ENCODE measurements at places on chromosomes 2 and 18.

GRCh38 chr2:164314148-164314547, 307.1 kb downstream of the GRB14 start:
- no peak for DNase-seq

- no peak for DNase-seq
Observed at GRCh38 chr2:196225213-196225612, 53.8 kb upstream of the STK17B start.

- DNase-seq: no peak
Observed at GRCh38 chr2:237195396-237196120, 109.9 kb downstream of the COPS8 start.

- DNase-seq: no peak
Observed at GRCh38 chr2:33304032-33304864, 172.2 kb upstream of the RASGRP3 start.

GRCh38 chr2:11200651-11201050, 45.4 kb downstream of the SLC66A3 start:
- DNase-seq: no peak

DNA sequence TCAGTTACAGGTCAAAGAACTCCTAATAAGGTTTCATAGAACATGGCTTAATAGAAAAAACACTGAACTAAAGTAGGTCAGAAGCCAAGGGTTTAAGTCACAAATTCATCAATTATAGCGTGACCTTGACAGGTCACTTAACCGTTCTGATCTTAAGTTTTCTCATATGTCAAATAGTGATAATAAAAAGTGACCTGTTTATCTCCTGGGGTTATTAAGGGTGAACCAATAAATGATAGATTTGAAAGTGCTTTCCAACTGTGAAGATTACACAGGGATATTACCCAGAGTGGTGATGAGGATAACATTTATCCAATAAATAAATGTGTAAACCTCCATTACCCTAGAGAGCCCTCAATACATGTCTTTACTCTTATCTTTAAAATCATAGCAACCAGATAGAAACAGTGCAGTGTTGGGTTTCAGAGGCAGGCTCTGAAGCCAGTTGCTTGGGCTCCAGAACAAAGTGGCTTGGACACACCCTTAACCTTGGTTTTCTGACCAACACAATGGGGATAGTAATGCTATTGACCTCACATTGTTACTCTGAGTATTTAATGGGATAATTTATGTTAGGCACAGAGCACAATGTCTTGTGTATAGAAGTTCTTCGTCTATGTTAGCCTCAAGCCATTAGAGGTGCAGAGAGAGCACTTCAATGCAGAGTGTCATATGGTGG, 48.6 kb downstream of the KLHL14 start:
- DNase-seq: no peak

- no peak for DNase-seq
Observed at GRCh38 chr2:58336416-58336815, 95.3 kb upstream of the FANCL start.

- DNase-seq: no peak
Observed at GRCh38 chr2:71004857-71005256, 10.2 kb upstream of the TEX261 start.

DNA sequence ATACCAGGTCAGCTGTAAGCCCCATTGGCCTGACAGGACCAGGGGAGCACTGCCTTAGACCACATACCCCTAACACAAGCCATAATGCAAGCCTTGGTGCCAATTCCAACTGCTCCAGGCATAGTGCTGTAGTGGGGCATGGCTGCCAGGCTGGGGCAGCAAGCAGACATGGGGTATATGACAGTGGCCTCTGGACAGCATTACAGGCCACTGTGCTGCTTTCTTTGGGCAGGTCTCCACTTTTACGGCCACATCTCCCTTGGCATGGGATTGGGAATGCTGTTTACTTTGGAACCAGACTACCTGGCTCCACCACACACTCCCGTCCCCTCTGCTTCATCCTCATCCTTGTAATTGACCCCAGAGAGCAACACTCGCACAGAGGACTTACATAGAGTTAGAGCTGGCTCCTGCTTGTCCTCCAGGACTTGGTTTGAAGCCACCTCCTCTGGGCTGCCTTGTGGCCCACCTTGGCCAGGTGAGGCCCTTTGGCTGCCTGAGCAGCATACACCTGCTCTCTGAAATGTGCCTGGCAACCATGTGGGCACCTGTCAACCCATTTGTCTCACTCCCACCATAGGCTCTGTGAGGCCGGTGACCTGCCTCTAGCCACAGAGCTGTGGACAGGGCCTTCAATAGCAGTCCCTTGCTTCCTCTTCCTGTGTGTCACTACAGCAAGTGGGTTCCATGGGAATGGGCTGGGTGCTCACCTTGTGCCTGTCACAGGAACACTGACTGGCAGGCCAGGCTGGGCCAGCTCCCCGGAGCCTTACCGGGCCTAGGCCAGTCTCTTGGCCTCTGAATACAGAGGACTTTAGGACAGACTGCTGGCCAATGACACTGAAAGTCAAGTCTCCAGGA, 262.6 kb upstream of the HS6ST1 start:
- DNase-seq: no peak

- DNase-seq: no peak
Observed at GRCh38 chr18:59063300-59063906, 76.3 kb upstream of the SEC11C start.

GRCh38 chr2:230976671-230977171, 19.2 kb upstream of the SPATA3 start:
- DNase-seq: no peak

DNA sequence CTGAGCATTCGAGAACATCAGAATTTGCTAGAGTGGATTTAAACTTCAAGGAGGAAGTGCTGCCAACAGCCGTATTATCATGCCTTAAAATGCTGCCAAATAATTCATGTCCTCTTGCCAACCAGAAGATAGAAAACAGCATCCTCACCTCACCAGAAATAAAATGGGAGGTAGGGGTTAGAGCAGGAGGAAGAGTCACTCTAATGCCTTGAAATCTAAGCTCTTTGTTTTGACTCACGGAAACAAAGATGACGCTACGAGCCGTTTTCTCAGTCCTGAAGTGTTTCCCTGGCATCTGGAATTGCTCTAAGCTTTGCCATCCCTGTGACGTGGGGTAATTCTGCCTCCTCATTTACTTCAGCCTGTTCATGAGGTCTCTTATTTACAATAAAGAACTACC, 97.1 kb downstream of the PRPF40A start:
- no peak for DNase-seq

GRCh38 chr18:14916851-14917250, 168.9 kb downstream of the ANKRD30B start:
- DNase-seq: no peak

DNA sequence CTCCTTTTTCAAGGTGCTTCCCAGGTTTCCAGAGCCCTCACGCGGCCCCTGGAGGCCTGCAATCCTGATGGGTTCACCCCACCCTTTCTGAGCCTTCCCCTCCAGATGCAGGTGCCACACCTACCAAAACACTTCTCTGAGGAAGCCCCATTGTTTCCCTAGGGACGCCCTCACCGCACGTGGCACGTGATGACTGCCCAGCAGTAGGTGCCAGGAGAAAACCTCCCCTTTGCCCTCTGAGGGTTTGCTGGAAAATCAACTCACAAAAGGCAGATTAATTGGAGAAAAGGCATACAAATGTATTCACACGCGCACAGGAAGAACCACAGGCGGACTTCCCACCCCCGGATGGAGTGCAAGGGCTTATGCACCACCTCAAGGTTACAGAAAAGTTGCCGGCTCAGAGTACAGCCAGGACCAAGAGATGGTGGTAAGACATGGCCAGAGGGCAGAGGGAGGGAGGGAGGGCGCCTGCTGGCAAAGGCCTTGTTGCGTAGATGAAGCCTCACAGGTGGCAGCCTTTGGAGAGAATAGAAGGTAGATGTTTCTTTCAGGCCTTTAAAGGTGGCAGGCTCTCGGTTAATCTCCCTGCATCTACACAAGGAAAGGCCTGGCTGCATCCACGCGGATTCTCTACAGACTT, 269.4 kb upstream of the RAB6C start:
- DNase-seq: no peak

- DNase-seq: no peak
Observed at GRCh38 chr2:232436381-232437194, 19.4 kb upstream of the ALPI start.

DNA sequence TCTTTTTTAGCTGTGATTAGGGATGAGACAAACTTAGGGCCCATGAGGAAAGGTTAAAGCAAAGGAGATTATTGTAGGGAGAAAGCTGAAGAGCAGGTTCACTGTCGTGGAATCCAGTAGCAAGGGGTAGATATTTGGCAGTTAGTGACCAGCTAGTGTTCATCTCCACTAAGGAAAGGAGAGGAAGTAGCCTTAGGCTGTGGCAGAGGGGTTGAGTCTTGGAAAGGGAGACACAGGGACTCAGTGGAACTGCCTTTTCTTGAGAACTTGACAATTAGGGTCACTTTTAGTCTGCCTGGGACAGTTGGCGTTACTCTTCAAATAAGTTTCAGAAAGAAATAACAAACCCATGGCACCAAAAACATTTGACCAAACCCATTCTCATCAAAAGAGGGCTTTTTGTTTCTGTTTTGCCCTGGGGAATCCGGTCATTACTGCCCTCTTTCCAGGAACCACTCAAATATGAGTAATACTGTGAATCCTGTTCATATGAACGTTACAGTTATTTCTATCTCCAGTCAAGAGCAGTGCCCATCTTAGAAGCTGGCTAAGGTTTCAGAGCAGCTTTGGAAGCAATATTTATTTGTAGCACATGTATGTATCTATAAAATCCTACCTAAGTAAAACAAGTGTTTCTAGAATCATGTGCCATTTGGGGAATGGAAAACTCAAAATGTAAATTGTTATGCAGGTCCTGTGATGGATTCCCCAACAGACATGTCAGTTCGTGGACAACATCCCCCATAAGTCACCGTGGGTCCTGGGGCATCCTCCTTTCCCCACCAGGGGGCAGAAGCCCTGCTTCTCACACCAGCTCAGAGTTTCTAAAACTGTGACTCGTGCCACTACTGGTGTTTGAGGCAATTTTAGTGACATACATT, 77.3 kb upstream of the PHLPP1 start:
- peak; percentile 22 for DNase-seq

- DNase-seq: no peak
Observed at GRCh38 chr2:45244928-45245327, 235.7 kb upstream of the SIX2 start.

GRCh38 chr18:55185391-55185790, 226.1 kb upstream of the CCDC68 start:
- DNase-seq: no peak

DNA sequence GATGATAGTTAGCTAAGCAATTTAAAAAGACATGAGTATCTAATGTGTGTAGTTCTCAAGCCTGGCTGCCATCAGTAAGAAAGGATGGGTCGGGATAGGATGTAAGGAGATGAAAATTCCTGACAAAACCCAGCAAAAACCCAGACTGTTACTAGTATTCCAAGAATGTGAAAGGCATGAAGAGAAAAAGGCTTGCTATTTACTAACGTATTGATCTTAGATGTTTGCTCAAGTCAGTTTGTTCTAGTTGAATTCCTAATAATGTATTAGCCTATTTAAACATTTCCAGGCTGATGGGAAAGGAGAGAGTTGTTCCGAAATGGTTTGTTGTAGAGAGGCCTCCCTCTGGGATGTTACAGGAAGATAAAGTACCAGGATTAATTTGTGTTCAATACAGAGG, 88.2 kb downstream of the ZNF532 start:
- no peak for DNase-seq

- DNase-seq: no peak
Observed at GRCh38 chr2:16650287-16651249, 15.1 kb downstream of the CYRIA start.

- no peak for DNase-seq
Observed at GRCh38 chr2:177078416-177078815, 134.2 kb upstream of the HNRNPA3 start.

- no peak for DNase-seq
Observed at GRCh38 chr2:10278763-10279471, 23.8 kb upstream of the HPCAL1 start.

DNA sequence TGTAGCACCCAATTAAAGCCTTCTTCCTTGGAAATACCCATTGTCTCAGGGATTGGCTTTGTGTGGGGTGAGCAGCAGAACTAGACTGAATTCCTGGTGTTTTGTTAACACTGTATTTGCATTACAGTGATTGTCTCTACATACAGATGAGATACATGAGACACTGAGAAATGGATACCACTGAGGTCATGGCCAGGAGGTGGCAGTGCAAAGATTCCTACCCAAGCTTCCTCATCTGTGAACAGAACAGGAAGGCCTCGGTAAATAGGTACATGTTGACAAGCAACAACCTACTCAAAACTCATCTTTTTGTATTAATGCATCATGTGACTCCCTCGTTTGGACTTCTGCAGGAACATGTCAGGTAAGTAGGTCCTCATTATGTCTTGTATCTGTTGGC, 445.8 kb upstream of the RGPD4 start:
- DNase-seq: no peak

- DNase-seq: no peak
Observed at GRCh38 chr18:2881088-2881839, 34.5 kb downstream of the EMILIN2 start.

- no peak for DNase-seq
Observed at GRCh38 chr2:99691926-99692325, 202.1 kb upstream of the REV1 start.

- DNase-seq: no peak
Observed at GRCh38 chr2:204842661-204843485, 297.6 kb downstream of the PARD3B start.

DNA sequence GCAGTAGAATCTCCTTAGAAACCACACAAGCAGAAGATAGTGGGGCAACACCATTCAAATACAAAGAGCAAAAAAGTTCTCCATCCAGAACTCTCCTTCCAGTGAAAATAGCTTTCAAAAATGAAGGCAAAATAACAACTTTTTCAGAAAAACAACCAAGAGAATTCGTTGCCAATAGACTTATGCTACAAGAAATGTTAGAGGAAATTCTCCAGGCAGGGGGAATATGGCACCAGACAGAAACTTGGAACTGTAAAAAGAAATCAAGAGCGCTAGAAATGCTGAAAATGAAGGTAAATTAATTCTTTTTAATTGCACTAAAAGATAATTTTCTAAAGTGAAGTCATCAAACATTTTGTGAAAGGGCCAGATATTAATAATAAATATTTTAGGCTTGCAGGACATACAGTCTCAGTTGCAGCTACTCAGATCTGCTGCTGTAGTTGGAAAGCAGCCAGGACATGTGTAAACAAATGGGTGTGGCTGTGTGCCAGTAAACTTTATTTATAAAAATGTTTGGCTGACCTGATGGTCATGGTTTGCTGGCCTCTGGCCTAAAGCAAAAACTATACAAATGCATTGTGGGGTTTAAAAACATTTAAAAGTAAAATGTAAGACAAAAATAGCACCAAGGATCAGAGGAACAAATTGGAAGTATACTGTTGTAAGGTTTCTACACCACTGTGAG, 73.7 kb upstream of the TGFA start:
- no peak for DNase-seq
